ENCODE measurements at places on chromosomes 12 and 14.

DNA sequence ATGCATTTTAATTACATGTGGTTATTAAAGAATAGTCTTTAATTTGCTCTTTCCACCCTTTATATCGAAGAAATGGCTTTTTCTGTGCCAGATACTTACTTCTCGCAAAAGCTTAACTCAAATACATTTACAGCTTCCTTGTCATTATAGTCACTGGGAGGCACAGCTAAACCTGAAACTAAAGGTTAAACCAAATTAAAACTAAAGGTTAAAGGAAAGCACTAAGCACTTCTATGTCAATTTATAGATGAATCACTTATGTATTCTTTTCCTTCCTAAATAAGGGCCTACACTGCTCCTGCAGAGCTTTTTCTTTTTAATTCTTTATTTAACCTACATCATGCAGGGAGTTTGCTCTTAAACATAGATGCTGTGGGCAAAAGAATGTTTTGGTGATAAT lies 9.1 kb downstream of the C14orf93 start:
- no peak for DNase-seq

DNA sequence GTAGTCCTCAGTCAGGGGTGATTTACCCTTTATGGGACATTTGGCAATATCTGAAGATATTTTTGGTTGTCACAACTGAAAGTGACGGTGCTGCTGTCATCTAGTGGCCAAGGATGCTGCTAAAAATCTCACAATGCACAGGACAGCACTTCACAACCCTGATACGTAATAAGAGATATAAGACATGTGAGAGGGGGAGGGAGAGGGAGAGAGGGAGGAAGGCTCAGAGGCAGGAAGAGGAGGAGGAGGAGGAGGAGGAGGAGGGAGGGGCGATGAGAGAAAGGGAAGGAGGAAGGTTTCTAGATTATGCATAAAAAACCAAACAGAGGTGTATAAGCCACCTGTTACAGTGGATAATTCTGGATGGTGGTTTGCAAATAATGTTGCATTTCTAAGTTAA lies 14.3 kb downstream of the MYL2 start:
- DNase-seq: no peak

- peak; percentile 74 for DNase-seq
These were observed 1.1 kb upstream of the RNASE4 start for GRCh38 chr14:20683125-20683890.

GRCh38 chr12:95623554-95624170 lies 72.4 kb upstream of the USP44 start:
- peak; percentile 17 for DNase-seq

DNA sequence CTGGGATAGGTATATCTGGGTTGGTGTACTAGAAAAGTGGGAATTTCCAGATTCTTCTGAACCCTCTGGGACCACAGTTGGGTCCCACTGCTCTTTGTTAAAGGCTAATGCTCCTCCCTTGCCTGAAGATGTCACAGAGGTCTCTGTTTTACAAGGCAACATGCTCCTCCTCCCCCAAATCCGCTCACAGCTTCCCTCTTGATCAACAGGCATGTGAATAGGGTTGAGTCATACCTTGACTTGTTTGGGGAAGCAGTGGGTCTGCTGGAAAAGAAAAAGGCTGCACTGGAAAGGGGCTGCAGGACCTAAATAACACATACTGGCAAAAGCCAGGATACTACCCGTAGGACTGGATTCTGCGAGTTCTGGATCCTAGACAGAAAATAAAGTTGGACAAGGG lies 165.4 kb upstream of the TMEM260 start:
- DNase-seq: no peak

DNA sequence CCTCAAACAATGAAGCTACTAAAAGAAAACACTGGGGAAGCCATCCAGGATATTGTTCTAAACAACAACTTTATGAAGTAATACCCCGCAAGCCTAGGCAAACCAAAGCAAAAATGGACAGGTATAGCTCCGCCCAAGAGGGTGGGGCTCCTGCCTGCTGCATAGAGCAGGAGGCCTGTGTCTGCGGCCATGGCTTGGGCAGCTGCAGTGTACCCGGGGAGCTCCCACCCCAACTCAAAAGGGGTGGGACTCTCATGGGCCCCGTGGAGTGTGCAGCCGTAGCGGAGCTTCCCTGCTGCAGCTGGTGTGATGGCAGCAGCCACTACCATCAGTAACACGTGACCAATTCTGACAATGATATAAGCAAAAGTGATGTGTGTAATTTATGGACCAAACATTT lies 264.2 kb upstream of the KITLG start:
- DNase-seq: no peak

GRCh38 chr14:96752594-96752993 lies 44.6 kb upstream of the VRK1 start:
- no peak for DNase-seq

DNA sequence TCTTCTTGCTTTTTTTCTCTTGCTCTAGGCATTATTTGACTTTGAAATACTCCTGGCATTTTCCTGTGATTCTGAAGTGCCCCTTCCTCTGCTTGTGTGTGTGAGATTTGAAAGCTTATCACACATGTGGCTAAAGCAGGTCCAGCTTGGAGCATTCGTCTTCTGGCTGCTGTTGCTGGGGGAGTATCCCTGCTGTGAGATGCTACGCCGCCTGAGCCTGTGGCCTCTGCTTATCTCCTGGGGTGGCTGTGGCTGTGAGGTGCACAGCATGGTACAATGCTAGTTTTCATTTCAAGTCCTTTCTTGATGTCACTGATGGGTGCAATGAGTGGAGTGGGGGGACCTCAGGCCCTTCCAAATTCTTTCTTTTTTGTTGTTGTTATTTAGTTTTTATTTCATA lies 371.8 kb downstream of the ZFP36L1 start:
- no peak for DNase-seq

- DNase-seq: no peak
These were observed 159.2 kb downstream of the TGFB3 start for GRCh38 chr14:75822522-75823141.

- no peak for DNase-seq
These were observed 8.4 kb downstream of the AMDHD1 start for GRCh38 chr12:95951515-95951914.

DNA sequence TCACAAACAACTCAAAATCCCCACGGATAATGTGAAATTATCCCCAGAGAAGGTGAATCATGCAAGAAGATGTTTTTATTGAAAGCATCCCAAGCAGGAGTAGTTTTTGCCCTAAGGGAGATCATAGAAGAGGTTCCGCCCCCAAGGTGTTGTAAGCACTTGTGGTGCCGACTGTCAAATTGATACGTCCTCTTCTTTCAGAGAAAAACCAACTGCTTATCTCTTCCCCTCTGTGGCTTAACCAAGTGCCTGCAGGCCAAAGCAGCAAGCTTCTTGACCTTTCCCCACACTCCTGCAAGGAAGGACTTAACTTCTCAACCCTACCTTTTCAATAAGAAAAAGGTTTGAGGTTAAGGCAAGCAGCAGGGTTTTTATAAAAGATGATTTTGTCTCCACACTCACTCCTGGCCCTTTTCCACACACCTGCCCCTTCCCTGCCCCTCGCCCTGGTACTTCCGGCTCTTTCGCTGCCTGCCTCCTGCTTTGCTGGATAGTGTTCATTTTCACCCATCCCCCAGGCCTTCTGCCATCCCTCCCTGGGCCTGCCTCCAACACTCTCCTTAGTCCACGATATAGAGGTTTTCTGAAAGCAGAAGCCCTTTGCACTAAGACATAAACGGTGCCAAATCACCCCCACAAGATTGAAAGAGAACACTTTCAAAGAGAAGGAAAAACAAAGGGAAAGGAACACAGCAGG lies 114.5 kb downstream of the EGLN3 start:
- DNase-seq: peak; percentile 16

- no peak for DNase-seq
These were observed 106.6 kb downstream of the BTG1 start for GRCh38 chr12:92039046-92039445.

GRCh38 chr14:94112513-94113063 lies 2.1 kb downstream of the IFI27 start:
- DNase-seq: no peak

GRCh38 chr12:117408161-117408791 lies 46.9 kb upstream of the NOS1 start:
- DNase-seq: peak; percentile 15

GRCh38 chr12:49244176-49244575 lies 20.7 kb upstream of the TUBA1C start:
- DNase-seq: no peak

- DNase-seq: no peak
These were observed 10.6 kb upstream of the KRT83 start for GRCh38 chr12:52331833-52332232.

DNA sequence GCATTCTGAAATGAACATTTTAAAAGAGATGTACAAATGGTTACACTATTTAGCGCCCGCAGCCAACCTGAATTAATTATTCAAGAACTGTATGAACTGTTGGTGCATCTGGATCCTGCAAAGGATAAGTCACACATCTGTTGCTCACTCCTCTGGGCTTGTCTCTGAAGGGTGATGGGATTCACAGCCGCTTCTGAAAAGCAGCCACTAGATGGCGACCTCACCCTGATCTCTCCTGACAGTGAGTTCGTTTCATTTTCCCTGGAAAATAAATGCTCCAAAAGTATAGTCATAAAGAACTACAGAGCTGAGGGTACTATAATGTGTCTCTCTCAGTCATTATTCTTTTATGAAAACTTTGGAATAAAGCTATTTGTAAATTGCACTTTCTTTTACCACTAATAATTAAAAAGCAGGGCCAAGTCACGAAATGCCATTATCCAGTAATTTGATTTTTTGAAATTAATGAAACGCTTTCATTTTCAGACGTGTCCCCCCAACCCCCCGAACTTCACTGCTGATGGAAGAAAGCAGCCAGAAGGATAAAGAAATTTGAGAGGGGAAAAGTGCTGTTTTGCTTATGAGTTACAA lies 789.6 kb downstream of the NRXN3 start:
- no peak for DNase-seq

DNA sequence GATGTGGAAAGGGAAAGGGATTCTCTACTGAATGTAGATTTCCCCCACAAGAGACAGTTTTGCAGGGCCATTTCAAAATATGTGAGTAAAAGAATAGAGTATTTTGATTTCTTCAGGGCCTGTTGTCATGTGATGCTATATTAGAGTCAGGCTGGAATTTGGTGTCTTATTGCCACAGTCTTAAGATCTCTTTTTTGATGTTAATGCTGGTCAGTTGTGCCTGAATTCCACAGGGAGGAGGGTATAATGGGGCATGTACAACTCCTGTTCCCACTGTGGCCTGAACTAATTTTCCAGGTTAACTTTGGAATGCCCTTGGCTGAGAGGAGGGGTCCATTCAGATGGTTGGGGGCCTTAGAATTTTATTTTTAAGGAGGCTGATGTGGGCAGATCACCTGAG lies 111.0 kb upstream of the MAX start:
- DNase-seq: no peak

DNA sequence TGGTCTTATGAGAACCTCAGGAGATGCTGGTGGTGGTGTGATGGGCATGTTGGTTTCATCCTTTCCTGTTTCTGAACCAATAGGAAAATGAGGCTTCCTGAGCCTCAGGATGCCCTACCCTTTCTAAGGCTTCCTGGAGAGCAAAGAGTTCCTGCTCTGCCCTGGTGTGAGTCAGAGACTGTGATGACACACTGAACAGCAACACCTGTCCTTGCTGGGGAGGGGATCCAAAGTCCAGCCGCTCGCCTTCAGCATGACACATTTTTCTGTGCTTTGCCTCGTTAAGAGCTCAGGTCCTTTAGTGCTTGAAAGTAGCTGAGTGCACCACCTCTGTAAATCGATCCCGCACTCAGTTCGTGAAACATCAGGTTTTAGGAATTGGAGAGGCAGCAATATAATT lies 116.0 kb downstream of the CACNA1C start:
- DNase-seq: no peak

- DNase-seq: no peak
These were observed 153.8 kb downstream of the BCL11B start for GRCh38 chr14:99118046-99118721.

DNA sequence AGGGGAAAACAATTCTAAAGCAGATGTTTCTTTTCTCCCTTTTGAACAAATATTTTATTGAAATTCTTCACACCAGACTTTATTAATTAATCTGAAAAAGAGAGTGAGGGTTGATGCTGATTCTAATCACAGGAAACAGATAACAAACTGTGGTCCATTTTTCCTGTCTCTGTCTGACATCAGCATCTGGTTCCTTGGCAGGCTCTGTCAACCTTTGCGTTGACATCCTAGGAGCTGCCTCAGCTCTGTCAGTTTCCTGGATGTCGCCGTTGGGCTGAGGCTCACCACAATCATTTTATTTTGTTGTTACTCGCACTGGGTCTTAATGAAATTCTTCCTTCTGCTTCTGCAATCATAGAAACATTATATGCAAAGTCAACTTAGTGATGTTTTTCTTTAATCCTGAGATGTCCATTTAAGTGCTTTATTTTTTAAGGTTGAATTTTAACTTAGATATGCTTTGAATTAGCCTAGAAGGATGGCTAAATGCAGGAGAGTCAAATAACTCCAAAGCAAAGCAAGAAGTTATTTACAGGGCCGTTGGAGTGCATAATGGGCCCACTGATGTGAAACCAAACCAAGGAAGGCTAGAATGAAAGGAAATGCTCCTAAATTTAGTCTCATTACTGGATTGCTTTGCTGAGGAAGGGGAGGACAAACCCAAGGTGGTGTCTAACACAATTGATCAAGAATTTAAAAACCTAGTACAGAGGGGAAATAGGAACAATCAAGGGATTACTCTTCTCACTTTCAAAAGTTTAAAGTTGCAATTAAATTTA lies 542.4 kb downstream of the FLRT2 start:
- DNase-seq: no peak

DNA sequence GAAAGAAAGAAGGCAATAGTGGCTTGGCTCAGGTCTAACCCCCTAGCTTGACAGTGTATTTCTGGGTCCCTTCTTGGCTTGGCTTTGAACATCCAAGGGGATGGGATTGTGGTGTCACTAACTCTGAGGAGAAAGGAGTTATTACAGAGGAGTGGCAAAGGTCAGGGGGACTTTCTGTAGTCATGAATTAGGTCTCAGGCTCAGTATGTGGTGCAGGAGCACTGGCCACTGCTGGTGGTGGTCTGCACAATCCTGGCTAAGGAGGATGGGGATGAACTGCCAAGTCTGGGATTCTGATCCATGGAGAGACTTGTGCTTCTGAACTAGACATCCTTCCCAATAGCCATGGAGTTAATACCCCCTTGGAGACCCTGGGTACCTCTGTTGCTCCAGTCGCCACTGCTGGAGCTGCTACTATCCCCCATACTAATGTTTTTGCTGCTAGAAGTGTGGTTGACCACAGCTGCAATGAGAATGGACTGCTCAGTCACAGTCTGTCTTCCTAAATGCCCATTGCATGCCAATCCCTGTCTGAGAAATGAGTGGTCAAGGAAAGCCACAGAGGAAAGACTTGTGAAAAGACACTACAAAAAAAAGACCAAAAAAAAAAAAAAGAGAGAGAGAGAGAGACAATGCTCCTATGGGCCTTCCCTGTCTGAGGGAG lies 32.5 kb downstream of the KRT76 start:
- no peak for DNase-seq

DNA sequence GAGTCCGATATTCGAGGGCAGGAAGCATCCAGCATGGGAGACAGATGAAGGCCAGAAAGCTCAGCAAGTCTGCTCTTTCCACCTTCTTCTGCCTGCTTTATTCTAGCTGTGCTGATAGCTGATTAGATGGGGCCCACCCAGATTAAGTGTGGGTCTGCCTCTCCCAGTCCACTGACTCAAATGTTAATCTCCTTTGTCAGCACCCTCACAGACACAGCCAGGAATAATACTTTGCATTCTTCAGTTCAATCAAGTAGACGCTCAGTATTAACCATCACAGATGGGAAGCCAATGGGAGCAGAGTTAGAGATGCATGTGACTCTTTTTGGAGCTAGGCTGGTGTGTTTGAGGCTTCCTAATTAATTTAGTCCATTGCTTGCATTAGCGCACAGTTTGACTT lies 17.0 kb downstream of the C12orf75 start:
- no peak for DNase-seq
